ENCODE measurements at places on chromosomes 5 and 9. TPM values are rescaled to one million over a fixed set of nuclear protein-coding genes. Genes with fewer than 3 reads are reported as not detected.

The ZNF483 gene
- polyA plus RNA-seq, result 0.03 TPM

The C9orf85 gene
- 16.2 TPM for polyA plus RNA-seq

The GPRIN1 gene
- 0.74 TPM for polyA plus RNA-seq

The STKLD1 gene
- 0.57 TPM for polyA plus RNA-seq

The ZFP37 gene
- polyA plus RNA-seq, result 0.99 TPM

The FAM174A gene
- 12.1 TPM for polyA plus RNA-seq

The SLC25A51 gene
- polyA plus RNA-seq, result 9.3 TPM

The MARCOL gene
- not detected for polyA plus RNA-seq

The TYRP1 gene
- polyA plus RNA-seq, result not detected

The SLC45A2 gene
- polyA plus RNA-seq, result not detected

The SPATA31D4 gene
- not detected for polyA plus RNA-seq

The HTR1A gene
- polyA plus RNA-seq, result not detected

The RLN1 gene
- polyA plus RNA-seq, result 1.3 TPM

The ADAMTSL2 gene
- not detected for polyA plus RNA-seq

The SLC25A2 gene
- polyA plus RNA-seq, result not detected

The SLC2A6 gene
- polyA plus RNA-seq, result 28.0 TPM

The ZNF622 gene
- 56.4 TPM for polyA plus RNA-seq

The BTNL8 gene
- not detected for polyA plus RNA-seq

The TRIM7 gene
- polyA plus RNA-seq, result 0.11 TPM

The GABBR2 gene
- polyA plus RNA-seq, result not detected

The NSD1 gene
- polyA plus RNA-seq, result 34.5 TPM

The NMUR2 gene
- not detected for polyA plus RNA-seq

The CD72 gene
- 3.0 TPM for polyA plus RNA-seq

The DMRT1 gene
- 0.26 TPM for polyA plus RNA-seq

The NTRK2 gene
- 1.1 TPM for polyA plus RNA-seq

The ABLIM3 gene
- polyA plus RNA-seq, result not detected

The PRDM9 gene
- not detected for polyA plus RNA-seq

The NDUFS4 gene
- polyA plus RNA-seq, result 124 TPM

The GZMA gene
- polyA plus RNA-seq, result not detected

The CXCL14 gene
- not detected for polyA plus RNA-seq

The LNPEP gene
- polyA plus RNA-seq, result 23.2 TPM

The OR1J2 gene
- not detected for polyA plus RNA-seq

The CHSY3 gene
- not detected for polyA plus RNA-seq

The FGF10 gene
- polyA plus RNA-seq, result not detected
